Breast epithelium (tissue), 4 donors: ENCODE measurements at places on chromosomes 11 and 22.
A peak's percentile ranks its signal among the peaks of the same experiment; 100 is the strongest.

DNA sequence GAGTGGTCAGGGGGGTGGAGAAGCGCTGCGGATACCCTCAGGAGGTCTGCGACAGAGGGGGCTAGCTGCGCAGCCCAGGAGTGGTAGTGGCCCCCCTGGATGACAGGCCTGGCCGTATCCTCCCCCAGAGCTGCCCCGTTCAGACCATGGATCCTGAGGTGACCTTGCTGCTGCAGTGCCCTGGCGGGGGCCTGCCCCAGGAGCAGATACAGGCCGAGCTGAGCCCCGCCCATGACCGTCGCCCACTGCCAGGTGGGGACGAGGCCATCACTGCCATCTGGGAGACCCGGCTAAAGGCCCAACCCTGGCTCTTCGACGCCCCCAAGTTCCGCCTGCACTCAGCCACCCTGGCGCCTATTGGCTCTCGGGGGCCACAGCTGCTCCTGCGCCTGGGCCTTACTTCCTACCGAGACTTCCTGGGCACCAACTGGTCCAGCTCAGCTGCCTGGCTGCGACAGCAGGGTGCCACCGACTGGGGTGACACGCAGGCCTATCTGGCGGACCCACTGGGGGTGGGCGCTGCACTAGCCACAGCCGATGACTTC is 505 bp downstream of the NUDT22 start:
- no peak for DNase-seq

DNA sequence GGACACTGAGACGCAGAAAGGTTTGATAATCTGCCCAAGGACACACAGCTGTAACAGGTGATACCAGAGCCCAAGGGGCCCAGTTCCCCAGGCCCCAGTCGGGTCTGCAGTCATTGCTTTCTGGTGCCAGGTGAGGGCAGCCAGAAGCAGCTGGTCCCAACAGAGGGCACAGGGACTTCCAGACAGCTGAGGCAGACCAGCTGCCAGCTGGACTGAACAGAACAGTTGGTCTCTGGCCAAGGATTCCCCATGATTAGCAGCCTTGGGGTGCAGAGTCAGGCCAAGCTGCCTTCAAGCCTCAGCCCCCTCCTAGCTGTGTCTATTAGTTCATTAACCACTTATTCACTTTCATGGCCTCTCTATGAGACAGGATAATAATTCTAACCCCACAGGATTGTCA is 105.6 kb downstream of the RRAS2 start:
- no peak for DNase-seq

GRCh38 chr11:69079661-69080256 is 31.0 kb downstream of the TPCN2 start:
- no peak for DNase-seq

GRCh38 chr11:9834291-9834690 is 170.4 kb downstream of the SWAP70 start:
- DNase-seq = no peak

GRCh38 chr11:9528573-9529333 is 44.7 kb upstream of the WEE1 start:
- no peak for DNase-seq

DNA sequence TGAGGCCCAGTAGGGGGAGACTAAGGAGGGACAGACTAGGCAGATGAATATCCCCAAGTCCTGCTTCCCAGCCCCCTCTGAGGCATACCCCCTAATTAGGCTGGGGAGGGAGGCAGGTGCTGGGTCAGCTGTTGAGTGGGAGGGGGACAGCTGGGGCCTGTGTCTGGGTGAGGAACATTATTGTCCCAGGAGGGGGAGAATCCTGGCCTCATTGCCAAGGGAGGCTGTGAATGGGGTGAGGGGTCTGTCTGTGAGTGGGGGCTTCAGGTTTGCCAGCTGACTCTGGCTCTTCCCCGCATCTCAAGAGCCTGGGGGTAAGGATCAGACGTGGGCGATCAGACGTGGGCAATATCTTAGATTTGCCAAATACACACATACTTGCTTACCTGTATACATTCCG is 2.1 kb downstream of the INPPL1 start:
- DNase-seq = peak; percentile 14

DNA sequence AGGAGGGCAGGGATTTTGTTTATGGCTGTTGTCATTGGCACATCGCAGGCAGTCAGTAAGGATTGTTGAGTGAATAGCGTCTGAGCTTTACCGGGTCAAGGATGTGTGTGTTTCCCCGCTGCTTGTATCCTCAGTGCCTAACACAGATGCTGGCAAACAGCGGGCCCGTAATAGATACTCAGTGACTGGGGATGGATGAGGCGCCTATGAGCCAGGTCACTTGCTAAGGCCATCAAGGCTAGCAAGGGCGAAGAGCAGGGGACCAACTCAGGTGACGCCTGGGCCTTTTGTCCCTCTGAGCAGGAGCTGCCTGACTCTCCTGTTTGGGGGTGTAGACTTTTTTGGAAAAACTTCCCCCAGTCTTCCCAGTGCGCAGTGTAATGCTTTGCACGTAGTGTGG is 118.1 kb downstream of the HIPK3 start:
- no peak for DNase-seq

DNA sequence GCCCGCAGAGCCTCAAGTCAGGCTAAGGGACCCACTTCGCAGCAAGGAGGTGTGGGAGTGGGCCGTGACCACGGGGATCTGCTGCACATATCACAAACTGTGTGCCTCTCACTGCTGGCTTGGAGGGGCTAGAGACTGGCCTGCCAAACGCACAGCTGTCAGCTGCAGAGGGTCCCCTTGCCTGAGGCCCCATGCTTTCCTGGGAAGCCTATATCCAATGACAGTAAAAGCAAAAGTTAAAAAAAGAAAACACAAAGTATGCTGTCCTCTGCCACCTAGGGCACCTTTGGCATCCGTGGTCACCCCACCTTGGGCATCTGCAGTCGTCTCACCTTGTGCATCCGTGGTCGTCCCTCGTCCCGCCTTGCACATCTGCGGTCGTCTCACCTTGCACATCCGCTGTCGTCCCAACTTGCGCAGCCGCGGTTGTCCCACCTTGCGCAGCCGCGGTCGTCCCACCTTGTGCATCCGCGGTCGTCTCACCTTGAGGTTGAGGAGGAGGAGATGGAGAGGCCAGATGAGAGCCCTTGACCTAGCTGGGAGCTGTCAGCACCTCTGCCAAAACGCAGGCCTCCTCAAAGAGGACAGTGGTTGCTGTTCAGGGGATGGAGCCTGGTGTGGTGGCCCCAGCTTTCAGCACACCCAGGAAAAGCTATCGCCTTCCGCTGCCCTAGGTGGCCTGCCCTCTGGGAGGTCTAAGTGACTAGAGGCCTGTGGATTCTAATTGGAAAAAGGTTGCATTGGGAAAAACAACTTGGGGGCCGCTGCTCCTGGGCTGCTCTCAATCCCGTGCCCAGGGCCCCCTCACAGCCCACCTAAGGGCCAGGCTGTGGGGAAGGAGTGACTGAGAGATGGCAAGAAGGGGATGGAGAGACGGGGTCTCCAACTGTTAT is 90.5 kb downstream of the MYEOV start:
- no peak for DNase-seq

DNA sequence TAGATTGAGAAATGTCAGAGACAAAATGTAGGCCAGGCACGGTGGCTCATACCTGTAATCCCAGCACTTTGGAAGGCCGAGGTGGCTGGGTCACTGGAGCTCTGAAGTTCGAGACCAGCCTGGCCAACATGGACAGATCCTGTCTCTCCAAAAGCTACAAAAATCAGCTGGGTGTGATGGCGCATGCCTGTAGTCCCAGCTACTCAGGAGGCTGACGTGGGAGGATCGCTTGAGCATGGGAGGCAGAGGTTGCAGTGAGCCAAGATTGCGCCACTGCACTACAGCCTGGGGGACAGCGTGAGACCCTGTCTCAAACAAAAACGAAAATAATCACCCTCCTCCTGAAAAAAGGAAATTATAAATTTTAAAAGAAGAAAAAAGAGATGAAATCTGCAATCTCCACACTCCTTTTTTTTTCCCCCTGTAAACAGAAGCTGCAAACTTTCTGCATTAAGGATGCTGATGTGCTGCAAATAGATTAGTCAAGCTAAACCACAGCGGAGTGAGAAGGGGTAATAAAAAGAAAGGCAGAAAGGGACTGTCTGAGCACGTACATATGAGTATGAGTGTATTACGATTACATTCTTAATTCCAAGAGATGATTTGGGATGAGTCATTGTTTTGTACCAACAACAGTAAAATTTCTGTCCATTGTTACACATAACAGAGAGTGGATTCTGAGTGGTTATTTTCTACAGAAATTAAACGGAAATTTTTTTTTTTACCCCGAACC is 87.3 kb downstream of the SIK3 start:
- no peak for DNase-seq

GRCh38 chr11:35223371-35223796 is 84.4 kb downstream of the CD44 start:
- DNase-seq = no peak

DNA sequence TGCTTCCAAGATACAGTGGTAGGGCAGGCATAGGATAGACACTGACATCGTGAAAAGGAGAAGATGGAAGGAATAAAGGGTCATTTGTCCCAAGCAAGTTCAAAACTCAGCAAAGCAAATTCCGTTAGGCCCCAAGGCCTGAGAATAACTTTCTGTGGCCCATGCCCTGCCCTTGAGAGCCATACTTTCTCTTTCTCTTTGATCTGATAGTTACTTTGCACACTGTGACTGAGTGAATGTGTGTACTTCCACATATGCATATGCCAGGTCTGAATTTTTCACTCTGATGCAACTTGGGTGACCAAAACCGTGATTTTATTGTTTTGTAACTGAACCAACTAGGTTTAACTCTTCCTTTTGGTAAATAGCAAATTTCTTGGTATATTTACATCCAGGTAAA is 371.5 kb downstream of the RAB38 start:
- DNase-seq = no peak

- peak; percentile 17 for DNase-seq
Measured at GRCh38 chr11:78659326-78660270, 84.9 kb upstream of the NARS2 start.

DNA sequence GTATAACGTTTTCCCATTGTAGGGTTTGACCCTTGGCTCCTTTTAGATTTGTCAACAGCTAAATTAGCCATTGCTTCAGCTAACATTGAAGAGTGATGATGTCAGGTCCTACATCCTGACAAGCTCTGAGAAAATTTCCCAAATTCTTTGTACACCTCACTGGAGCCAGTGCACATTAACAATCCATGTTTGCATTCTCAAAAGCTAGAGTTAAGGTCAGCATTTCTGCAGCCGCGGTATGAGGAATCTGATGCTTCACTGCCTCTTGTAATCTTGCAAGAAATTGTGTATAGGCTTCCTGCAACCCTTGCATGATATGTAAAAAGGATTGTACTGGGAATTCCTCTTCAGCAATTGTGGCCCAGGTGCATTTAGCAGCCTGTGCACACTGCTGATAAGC is 33.1 kb upstream of the NCAM1 start:
- no peak for DNase-seq
